ENCODE measurements at places on chromosomes 2 and 18.

GRCh38 chr18:2908166-2908945 lies 61.5 kb downstream of the EMILIN2 start:
- no peak for DNase-seq

DNA sequence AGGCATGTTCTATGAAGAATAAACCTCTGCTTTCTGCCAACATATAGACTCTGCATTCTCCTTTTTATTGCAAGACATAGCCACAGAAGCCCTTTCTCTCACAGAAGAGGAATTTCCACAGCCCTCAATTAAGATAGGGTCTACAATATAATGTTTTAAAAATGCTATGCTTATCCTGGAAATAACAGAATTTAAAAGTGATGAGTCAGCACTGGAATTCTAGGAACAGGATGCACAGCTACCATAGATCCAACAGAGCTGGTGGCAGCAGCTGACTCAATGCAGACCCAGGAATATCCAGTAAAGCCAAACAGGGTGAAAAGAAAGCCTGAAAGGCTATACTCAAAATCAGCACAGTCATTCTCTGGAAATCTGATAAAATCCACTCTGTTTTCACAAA lies 866.9 kb downstream of the TRIB2 start:
- no peak for DNase-seq

GRCh38 chr2:130289780-130290179 lies 52.9 kb upstream of the IMP4 start:
- no peak for DNase-seq

DNA sequence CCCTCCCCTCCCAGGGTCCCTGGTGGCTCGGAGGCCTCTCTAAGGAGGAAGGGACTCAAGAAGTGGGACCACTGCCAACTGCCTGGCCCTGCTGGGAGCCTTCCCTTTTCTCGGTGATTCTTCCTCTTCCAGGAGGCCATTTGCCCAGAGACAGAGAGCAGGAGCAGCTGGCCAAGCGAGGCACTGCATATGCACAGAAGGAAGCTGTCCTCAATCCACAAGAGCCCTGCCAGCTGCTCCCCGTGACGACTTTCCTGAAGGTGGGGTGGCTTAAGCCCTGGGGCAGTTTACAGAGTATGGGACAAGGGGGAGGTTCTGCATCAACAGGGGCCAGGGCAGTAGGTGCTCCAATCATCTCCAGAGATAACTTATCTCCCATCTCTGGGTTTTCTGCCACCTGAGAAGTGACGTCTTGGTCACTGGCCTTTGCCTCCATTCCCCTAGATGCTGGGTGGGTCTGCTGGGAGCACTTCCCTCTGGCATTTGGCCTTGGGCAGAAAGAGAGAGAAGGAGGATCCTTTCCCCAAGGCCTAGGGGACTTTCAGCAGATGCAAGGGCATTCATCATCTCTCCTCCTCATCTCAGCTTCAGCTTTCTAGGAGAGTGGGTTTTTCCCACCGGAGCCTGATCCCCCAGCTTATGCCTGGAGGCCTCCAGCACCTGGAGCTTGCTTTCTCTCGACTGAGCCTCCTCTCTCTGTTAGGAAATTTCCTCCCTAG lies 28.5 kb downstream of the CIB4 start:
- no peak for DNase-seq

DNA sequence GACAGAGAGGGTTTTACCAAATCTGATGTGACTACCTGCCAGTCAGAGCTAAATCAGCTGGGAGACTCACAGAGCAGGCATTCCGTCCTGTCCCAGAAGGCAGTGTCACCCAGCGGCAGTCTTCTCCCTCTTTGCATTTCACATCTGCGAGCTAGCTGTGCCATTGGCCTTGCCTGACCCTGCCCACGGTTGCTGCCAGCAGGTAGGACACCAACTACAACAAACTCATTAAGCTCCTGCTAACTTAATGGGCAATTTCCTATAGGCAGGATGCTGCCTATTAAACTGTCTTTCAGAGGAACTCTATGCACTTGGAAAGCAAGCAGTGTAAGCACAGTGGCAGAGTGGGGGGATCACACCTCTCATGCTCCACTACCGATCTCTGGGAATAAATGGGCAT lies 116.4 kb upstream of the CAPN13 start:
- no peak for DNase-seq

GRCh38 chr2:234191819-234192407 lies 141.4 kb downstream of the SPP2 start:
- no peak for DNase-seq

DNA sequence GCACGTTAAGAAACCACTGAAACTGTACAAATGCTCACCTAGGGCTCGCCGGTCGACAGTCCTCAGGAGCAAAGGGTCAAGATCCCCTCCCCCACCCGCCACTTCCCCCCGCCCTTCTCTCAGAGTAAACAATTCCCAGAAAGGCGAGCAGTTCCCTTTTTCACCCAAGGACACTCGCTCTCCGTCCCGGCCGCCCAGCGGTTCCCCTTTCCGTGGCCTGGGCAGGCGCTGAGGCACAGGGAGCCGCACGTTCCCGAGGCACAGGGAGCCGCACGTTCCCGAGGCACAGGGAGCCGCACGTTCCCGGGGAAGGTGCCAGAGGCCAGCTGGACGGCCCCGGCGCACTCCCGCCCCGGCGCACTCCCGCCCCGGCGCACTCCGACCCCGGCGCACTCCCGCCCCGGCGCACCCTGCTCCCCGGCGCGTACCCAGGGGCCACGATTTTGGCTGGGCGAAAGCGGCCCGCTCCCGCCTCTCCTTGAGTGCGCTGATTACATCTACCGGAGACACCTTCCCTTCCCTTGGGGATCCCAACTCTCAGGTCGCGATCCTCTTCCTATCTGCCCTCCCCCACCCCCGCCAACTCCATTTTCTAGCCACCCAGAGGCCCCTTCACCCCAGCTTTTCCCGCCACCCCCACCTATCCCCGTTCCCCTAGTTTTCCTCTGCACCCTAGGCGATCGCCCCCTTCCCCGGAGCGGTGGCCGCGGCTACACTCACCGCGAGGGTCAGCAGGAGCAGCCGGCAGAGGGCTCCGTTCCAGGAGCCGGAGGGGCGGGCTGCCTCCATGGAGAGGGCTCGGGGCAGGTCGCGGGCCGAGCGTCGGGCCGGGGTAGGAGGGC lies 817 bp downstream of the DSC2 start:
- DNase-seq: no peak

DNA sequence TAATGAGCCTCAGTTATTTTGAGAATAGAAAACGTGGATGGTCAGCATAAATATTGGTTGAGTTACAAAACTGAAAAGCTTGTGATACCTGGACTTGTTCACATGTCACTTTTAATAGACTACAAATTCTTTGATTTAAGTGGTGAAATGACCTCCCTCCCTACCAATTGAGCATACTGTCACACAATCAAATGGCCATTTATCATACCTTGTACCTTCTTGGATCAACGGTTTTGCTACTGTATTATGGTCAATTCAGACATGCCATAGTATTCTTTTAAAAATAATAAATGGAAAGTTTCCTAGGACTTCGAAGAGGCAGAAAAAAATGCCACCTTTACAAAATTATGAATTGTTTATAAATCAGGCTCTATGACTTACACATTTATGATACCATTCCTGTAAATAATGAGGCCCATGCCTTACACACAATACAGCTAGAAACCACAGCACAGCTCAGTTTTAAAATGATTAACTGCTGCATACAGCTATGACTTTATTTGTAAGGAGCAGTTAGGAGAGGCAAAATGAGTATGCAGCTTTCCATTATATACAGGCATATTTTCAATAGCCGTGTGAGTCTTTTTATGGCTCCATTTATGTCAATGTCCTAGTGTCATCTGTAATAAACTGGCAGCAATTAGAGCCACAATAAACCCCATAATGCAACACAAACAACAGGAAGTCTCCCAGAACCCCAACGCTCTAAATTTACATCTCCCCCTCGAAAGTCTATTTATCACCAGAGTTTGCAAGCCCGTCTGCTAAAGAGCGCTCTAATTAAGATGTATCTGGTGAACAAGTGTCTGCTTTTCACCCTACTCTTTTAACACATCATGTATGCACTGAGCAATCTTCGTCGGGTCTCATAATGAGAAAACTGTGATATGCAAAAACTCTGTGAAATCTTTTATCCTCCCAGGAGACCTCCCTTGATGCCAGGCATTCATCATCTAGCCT lies 176.1 kb downstream of the ZNF521 start:
- no peak for DNase-seq

GRCh38 chr18:23108496-23108895 lies 26.8 kb upstream of the CABLES1 start:
- DNase-seq: no peak

DNA sequence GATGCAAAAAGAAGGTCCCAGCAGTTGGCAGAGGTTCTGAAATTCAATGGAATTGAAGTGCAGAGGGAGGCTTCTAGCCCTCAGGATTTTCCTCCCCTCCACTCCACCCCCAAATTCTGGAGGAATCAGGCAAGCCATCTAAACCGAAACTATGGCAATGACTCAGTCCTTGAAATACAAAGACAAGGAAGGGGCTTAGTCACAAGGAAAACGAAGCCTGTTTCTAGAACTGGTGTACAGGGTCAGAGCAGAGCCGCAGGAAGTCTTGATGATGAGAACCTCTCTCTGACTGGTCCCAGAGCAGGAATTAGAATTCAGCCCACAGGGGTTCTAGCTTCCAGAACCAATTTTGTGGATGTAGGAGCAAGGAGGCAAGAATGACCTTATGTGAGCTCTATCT lies 111.7 kb upstream of the SCN1A start:
- no peak for DNase-seq

DNA sequence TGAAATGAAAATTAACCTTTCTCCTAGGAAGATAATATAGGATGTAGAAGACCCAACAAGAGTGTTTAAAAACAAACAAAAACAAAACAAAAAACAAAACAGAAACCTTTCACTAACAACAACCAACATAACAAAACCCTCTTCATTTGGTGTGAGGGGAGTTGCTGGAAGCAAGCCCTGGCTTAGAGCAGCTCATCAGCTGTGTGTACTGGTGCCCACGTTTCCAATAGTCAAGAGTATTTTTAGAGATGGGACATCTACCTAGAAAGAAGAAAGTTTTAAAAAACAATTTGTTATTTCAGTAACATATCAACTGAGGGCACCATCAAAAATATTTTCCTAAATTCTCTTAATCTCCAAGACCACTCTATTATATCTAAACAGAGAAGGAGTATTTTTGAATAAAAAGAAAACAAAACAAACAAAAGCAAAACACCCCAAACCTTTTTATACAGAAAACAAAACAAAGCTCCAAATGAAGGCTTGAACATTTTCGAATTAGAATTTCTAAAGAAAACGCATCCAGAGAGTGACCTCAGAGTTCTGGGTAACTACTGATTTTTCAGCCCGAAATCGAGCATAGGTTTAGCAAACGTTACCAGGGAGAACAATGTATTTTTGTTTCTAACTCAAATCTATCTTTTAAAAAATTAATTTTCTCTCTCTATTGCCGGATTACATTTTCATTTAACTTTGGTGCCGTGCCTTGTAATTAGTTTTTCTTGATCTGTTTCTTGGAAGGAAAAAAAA lies 134.6 kb downstream of the INSIG2 start:
- no peak for DNase-seq

GRCh38 chr18:56139372-56139771 lies 499.0 kb downstream of the TXNL1 start:
- DNase-seq: no peak

DNA sequence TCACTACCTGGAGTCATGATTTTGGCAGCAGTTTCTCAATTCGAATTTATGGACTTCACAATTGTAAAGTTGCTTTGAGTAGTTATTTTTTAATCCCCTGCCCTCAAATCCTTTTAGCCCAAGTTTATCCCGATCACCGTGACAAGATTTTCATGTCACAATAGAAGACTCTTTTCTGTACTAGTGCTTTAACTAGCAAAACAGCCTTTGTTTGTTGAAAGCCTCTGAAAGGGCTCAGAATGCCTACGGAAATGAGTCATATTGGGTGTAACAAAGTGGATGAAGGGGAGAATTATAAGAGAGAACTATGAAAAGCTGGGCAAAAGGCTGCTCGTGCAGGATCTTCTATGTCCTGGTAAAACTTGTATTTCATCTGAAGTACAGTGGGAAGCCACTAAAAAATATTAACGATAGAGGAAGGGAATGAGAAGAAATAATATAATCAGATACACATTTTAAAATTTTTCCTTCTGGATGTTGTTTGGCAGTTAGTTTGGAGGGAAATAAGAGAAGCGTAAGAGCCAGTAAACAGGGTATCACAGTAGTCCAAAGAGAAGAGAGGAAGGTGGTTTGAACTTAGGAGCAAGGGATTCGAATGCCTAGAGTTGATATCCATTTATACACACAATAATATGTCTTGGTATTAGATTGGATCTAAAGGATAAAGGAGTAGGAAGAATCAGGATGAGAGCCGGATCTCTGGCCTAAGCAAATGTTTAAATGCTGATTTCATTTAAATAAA lies 114.9 kb downstream of the GALNT13 start:
- DNase-seq: no peak

DNA sequence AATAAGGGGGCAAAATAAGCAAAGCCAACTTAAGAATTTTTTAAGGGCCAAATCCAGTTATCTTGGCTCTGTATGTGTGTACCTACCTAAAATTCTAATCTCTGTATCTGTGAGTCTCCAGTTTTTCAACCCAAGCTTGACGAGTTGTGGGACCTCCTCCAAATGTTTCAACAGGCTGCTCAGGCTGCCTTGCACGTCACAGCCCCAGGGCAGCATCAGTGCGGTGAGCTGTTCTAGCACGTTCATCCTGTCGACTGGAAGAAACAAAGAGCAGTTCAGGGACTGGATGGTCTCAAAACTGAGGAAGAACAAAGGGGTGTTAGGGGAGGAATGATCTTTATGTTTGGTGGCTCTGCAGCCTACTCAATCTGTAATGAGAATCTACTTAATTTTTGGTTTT lies 29.4 kb downstream of the NLRC4 start:
- no peak for DNase-seq

All from stimulated activated CD8-positive, alpha-beta memory T cell treated with anti-CD3 and anti-CD28 coated beads, Interleukin-15, amount 100 ng/mL, for 24 hours (primary cell).